Anterior cingulate cortex (tissue), 58 donors: ENCODE measurements at places on chromosomes 4 and X.

DNA sequence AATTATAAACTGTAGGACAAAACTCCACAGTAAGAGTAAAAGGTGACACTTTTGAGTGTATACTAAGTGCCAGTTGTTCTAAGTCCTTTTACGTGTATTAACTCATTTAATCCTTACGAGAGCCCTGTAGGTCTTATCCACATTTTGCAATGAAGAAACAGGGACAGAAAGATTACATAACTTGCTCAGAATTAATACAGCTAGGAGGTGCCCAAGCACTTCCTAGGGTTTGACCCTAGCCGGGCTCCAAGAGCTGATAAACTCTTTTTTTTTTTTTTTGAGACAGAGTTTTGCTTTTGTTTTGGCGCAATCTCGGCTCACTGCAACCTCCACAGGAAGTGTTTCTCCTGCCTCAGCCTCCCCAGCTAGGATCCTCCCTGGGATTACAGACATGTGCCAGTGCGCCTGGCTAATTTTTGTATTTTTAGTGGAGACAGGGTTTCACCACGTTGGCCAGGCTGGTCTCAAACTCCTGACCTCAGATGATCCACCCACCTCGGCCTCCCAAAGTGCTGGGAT is 110.4 kb downstream of the UBE2K start:
- no peak for DNase-seq

- DNase-seq, result no peak
These were observed 33.9 kb downstream of the TMPRSS11A start for GRCh38 chr4:67929426-67929825.

DNA sequence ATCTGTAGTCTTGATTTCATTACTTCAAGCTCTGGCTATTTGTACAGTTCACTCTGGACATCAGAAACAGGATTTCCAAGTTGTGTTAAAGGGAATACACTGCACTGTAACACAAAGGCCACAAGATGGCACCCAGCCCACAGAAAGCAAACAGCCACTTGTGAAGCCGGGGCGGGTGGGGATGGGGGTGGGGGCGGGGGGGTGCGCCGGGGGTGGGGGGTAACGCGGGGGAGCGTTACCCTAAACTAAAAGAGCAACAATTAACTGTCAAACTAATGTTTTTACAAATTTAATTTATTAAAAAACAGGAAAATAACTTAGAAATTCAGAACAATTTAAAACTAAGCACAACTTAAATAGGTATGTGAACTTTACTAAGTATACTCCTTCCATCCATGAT is 27.3 kb downstream of the PRDX4 start:
- DNase-seq, result no peak

- no peak for DNase-seq
These were observed 803.0 kb downstream of the DMD start for GRCh38 chrX:32408389-32408788.

- no peak for DNase-seq
These were observed 116.4 kb downstream of the RAB28 start for GRCh38 chr4:13367691-13368090.

DNA sequence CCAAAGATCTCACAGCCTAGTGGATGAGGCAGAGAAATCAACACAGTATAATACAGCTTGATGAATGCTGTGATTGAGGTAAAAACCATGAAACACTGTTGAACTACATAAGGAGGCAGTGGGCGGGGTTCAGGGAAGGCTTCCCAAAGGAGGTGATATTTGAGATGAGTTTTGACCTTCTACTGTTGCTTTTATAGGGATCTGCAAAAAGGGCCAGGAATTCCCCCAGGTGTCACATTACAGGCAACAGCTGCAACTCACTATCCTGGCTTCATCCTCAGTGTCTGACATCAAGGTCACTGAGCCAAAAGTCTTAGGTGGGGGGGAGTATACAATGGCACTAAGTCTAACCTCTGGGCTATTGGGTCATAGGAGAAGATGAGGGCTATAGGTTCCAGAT is 185.7 kb upstream of the NRK start:
- no peak for DNase-seq

DNA sequence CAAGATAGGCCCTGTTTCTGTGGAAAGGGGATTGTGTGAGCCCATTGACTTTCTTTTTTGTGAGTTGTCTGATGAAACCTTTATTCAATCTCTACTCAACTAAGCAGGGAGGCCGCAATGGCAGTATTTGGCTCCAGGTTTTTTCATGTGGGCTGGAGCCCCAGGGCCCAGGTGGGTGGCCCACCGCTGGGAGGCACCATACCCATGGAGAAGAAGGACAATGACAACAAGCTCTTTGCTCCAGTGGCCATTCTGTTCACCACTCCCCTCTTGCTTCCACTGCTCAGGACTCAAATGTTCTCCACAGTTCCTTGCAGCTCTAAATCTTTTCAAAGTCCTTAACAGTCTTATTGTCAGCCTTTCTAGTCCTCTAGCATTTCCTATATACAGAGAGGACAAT is 54.1 kb downstream of the HOPX start:
- no peak for DNase-seq
